Prostate gland (tissue), 2 donors: ENCODE measurements at places on chromosomes 1 and 21. TPM values are rescaled to one million over a fixed set of nuclear protein-coding genes. Genes with fewer than 3 reads are reported as not detected.

SAMD11 gene
- total RNA-seq: 61.6 TPM

MT1HL1 gene
- not detected for total RNA-seq

COG2 gene
- 32.8 TPM for total RNA-seq

- H3K4me1 ChIP-seq: no peaks in the 10 kb centered on the region
- H3K27ac ChIP-seq: no peak overlapping the region
- no peaks in the 10 kb centered on the region for H3K36me3 ChIP-seq
- no peaks in the 10 kb centered on the region for H3K27me3 ChIP-seq
Measured at GRCh38 chr1:107318932-107319331, 178.1 kb downstream of the NTNG1 start.

- H3K4me3 ChIP-seq: no peak overlapping the region
- no peaks in the 10 kb centered on the region for H3K36me3 ChIP-seq
- no peak overlapping the region for H3K27ac ChIP-seq
- DNase-seq: no peak
Measured at GRCh38 chr1:34787461-34788420, 5.1 kb upstream of the GJA4 start.

DNA sequence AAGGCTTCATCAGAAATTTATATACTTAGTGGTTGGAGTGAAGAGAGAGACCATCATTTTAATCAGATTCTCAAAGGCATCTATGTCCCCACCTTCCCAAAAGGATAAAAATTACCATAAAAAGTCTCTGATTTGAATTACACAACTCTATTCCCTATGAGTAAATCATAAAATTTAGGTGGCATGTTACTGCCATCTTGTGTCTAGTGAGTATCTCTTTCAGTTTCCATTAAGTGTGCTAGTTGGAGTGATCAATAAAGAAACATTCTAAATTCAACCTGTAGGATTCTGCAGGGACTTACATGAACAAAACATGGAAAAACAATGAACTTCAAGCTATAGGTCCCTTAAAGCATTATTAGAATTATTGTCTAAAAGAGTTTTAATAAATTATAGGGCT lies 655.4 kb downstream of the LTN1 start:
- H3K27me3 ChIP-seq: no peaks in the 10 kb centered on the region
- H3K4me1 ChIP-seq: no peaks in the 10 kb centered on the region
- DNase-seq: no peak
- no peak overlapping the region for H3K4me3 ChIP-seq
- H3K36me3 ChIP-seq: no peaks in the 10 kb centered on the region

DNA sequence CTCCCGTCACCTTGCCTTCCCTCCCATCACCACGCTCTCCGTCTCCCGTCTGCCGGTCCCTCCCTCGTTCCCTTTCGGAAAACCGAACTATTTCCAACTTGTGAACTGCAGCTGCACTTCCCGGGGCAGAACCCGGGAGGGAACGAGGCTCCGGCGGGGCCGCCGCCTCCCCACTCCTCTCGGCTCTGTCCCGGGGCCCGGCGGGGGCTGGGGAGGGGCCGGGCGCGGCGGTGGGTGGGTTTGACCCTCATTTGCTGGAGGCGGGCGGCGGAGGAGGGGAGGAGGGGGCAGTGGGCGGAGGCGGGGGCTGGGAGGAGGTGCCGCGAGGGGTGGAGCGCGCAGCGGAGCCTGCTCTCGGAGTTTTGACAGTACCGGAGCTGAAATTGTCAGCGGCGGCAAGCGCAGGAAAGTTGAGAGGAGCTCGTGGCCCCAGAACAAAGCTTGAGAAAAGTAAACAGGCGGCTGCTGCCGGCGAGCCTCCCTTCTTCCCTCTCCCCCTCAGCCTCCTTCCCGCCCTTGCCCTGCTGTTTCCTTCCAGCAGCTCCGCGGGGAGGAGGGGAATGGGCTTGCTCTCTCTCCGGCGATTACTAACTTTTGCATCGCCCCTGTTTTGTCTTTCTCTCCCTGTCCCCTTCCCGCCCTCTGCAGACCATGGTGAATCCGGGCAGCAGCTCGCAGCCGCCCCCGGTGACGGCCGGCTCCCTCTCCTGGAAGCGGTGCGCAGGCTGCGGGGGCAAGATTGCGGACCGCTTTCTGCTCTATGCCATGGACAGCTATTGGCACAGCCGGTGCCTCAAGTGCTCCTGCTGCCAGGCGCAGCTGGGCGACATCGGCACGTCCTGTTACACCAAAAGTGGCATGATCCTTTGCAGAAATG lies 2.9 kb downstream of the LMO4 start:
- peak overlapping the region; percentile 63 for H3K4me3 ChIP-seq
- H3K27ac ChIP-seq: peak overlapping the region; percentile 95
- DNase-seq: peak; percentile 79
- no peaks in the 10 kb centered on the region for H3K4me1 ChIP-seq
- no peaks in the 10 kb centered on the region for H3K36me3 ChIP-seq

GRCh38 chr1:213325482-213325881 lies 274.4 kb downstream of the RPS6KC1 start:
- no peaks in the 10 kb centered on the region for H3K36me3 ChIP-seq
- no peak overlapping the region for H3K4me3 ChIP-seq
- H3K27ac ChIP-seq: no peak overlapping the region
- H3K4me1 ChIP-seq: no peaks in the 10 kb centered on the region
- no peak for DNase-seq
- no peaks in the 10 kb centered on the region for H3K27me3 ChIP-seq
